ENCODE measurements at places on chromosomes 4 and X.

GRCh38 chrX:26203561-26203960, 11.3 kb downstream of the MAGEB6 start:
- DNase-seq, result no peak

DNA sequence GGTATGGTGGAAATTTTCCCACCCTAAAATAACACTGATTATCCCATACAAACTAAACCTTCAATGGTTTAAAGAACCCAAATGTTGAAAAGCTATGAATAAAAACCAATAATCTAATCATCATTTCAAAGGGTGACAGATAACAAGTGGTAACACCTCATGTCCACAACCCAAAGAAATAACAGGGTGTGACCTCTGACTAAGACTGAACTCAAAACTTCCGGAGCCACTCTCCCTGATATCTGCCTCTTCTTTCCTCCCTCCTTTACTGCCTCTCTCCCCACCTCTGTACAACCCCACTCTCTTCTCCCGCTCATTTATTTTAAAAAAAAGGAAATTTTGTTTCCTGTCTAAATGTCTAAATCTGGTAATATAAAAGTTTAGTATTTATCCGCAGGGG, 11.5 kb downstream of the FBXW7 start:
- DNase-seq, result no peak

GRCh38 chr4:147793569-147794313, 61.9 kb downstream of the ARHGAP10 start:
- DNase-seq, result no peak

DNA sequence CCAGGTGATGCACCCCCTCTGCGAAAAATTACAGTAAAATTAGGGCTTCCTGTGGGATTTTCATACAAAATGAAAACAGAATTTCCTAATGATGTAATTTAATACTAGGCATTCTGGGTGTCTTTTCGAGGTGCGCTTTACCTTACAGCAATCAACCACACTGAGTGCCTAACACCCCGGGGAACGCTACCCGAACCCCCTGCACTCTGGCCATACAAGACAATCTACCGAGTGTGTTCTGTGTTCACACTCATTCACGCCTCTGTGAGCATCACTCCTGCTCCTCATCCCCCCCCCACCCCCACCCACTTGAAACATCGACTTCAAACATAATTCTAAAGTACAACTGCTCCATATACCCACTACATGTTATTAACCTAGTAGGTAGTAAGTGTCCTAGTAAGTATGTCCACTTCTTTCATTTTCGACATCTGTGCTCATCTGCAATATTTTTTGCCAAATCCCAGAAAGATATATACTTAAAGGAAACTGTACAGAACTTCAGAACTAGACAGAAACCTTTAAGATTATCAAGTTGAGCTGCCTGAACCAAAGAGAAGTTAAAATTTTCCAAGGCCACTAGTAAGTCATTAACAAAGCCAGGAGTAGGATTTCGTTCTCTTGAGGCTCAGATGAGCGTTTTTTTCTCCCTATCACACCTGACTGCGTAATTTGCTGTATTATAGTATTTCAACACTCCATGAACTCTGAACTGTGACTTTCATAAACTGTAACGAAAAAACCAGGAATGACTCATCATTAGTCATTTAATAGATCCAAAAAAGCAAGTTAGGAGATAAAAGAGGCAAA, 80.0 kb downstream of the FAT1 start:
- no peak for DNase-seq

GRCh38 chr4:156975686-156976085, 4.1 kb upstream of the PDGFC start:
- no peak for DNase-seq

DNA sequence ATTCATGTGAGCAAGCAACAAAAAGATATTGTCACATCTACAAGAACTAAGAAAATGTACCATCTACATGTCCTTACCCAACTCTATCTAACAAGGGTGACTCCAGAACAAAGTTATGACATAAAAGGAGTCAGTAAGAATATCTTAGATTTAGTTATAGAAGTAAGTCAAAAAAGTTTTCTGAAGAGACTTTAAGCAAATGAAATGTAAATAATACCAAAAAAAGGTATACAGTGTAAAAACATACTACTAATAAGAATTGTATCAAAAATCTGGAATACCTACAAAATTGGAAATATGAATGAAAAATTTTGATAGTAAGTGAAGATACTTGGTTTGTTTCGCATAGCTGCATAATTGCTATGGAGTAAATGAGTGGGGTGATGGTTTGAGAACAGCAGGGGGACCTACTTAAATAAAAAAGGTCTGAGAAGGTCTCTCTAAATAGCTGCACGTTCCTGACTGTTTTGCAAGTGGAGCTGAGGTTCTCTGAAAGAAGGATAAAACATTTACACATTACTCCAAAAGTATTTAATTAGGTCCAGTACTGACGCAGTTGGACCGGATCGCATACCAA, 51.0 kb upstream of the ENPP6 start:
- no peak for DNase-seq

- DNase-seq, result no peak
These were observed 189.9 kb downstream of the PTTG2 start for GRCh38 chr4:38149997-38150671.

GRCh38 chr4:78244705-78245485, 187.8 kb downstream of the FRAS1 start:
- no peak for DNase-seq

GRCh38 chrX:130728208-130728607, 174.8 kb downstream of the ENOX2 start:
- no peak for DNase-seq

- DNase-seq, result no peak
These were observed 228.1 kb downstream of the ADAMTS3 start for GRCh38 chr4:72340803-72341431.

DNA sequence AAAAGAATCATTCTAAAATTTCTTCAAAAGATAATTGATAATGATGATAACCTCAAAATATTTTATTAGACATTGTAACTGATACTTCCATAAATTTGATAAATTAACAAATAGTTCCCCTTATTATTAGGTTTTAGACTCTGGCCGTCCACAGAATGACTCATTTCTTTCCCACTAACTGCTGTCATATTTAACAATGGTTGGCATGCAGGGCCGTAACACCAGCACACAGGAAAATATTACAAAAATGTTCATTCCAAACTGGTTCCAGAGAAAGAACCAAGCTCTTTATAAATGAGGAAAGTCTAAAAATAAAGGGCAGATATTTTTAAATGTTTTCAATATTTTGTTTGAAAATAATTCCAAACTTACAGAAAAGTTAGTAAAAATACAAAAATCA, 28.2 kb downstream of the WDFY3 start:
- DNase-seq, result no peak

DNA sequence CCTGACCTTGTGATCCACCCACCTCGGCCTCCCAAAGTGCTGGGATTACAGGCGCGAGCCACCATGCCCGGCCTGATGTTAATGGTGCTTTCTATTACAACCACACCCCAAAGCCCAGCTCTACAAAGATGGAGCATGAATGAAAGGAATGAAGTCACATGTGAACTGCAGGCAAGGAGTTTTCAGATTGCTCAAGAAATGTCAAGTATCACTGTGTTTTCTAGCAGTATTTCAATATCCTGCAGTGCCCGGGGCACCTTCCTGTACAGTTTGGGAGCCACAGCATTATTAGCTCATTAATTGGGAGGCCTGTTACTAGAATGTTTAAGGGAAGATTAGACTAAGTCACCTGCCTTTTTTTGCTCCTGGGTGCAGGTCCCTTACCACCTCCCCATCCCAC, 40.1 kb downstream of the PRIMPOL start:
- DNase-seq, result no peak

GRCh38 chrX:111020283-111020682, 75.7 kb upstream of the PAK3 start:
- no peak for DNase-seq

- no peak for DNase-seq
These were observed 2.9 kb upstream of the LONRF3 start for GRCh38 chrX:118971552-118971951.

DNA sequence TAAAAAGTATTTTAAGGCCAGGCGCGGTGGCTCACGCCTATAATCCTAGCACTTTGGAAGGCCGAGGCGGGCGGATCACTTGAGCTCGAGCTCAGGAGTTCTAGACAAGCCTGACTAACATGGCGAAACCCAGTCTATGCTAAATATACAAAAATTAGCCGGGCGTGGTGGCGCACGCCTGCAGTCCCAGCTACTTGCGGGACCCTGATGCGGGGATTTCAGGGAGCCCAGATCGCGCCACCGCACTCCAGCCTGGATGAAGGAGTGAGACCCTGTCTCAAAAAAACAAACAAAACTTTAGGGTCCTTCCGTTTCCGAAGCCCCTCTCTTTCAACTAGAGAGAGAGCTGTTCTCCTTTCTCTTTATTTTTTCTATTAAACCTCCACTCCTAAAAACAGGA, 1.2 kb downstream of the SLC25A31 start:
- DNase-seq, result no peak

- DNase-seq, result no peak
These were observed 235.4 kb downstream of the SPRY1 start for GRCh38 chr4:123631786-123632692.

GRCh38 chr4:147754037-147754445, 22.2 kb downstream of the ARHGAP10 start:
- no peak for DNase-seq

GRCh38 chr4:113636877-113637276, 124.7 kb downstream of the CAMK2D start:
- no peak for DNase-seq

DNA sequence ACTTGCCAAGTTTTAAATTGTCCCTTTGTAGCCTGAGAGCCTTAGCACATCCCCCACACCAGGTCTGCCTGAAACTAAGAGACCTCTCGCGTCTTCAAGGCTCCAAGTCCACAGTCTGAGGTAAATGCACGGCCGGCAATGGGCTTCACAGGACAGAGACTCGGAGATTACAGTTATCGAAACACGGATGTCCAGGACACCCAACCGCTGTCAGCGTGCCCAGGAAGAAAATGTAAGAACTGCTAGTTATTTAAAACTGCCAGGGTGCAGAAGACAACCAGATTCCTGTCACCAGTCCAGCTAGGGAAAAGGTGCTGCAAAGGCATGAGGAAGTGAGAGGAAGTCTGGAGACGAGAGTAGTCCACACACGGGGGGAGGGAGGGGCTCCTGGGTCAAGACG, 28.9 kb downstream of the ZNF827 start:
- DNase-seq, result no peak

DNA sequence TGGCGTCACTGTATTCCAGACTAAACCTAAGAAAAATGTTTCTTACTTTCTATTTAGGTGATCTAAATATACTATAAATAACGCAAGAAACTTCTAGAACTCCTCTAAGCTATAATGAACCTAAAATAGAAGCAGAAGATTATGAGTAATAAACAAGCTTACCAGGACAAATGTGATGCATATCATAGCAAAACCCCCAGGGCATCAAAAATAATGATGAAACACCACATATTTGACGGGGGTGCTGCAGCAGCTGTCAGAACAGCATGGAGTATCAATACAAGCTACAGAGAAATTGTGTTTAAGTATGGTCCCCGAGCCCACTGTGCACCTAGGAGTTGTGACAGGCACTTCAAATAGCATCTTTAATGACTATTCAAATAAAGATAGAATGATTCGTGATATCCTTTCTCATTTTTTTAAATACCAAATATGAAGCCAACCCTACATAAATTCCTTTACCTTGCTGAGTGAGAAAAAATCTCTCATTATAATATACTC, 337.3 kb downstream of the CENPC start:
- no peak for DNase-seq

GRCh38 chr4:154329268-154329868, 162.2 kb downstream of the DCHS2 start:
- DNase-seq, result no peak

- no peak for DNase-seq
These were observed 2.2 kb downstream of the TECRL start for GRCh38 chr4:64407000-64407399.

GRCh38 chr4:122453384-122453995, 3.0 kb downstream of the IL2 start:
- no peak for DNase-seq

GRCh38 chr4:3729882-3730226, 36.3 kb upstream of the ADRA2C start:
- DNase-seq, result no peak

GRCh38 chr4:158481811-158482210, 39.9 kb upstream of the RXFP1 start:
- no peak for DNase-seq

DNA sequence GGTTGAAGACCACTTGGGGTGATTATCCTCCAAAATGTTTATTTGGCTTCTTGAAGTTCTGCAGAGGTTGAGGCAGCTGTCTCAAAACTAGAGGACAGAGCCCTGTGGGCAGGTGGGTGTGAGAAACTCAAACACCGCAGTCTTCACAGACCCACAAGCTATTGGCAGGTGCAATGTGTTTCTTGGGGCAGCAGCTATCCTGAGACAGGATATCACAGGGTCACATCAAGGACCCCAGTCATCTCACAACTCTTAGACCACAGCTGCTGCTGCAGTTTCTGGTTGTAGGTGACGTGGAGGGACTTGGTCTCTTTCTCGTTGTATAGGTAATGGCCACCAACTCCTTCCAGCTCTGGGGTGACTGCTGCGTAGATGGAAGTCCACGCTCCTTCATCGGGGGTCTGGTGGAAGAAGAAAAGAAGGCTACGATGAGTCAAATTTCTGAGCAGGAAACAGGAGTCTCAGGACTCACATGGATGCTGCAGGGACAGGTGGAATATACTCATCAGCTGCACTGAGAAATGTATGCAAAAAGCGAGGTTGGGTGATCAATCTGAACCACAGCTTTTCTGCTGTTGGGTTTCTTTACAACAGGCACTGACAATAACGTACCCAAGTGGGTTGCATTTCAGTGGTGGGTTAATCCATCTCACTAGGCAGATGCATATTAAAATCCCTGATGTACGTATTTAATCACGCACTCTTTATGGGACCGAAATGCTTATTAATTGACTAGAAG, 279.8 kb downstream of the DHRSX start:
- no peak for DNase-seq

DNA sequence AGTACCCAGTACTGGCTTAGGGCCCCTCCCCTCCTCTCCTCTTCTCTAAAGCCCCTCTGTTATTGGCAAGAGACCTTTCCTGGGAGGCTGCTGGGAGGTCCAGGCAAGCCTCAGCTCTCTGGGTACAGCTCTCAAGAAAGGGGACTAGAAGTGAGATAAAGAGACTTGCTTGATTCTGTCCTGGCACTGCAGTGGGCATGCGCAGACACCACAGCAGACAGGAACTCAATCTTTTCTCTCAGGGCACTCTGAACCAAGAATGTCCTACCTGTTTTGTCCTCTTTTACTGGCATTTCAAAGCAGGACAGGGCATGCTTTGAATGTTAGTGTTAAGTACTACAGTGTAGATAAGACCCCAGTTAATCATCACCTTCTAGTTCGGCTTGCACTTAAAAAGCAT, 74.9 kb downstream of the NYX start:
- no peak for DNase-seq

- DNase-seq, result no peak
These were observed 4.8 kb upstream of the RGS12 start for GRCh38 chr4:3287972-3288570.
